Stimulated activated CD4-positive, alpha-beta T cell treated with anti-CD3 and anti-CD28 coated beads, Interleukin-15, amount 100 ng/mL, for 1 hour (primary cell): ENCODE measurements at places on chromosomes 7 and 10.

DNA sequence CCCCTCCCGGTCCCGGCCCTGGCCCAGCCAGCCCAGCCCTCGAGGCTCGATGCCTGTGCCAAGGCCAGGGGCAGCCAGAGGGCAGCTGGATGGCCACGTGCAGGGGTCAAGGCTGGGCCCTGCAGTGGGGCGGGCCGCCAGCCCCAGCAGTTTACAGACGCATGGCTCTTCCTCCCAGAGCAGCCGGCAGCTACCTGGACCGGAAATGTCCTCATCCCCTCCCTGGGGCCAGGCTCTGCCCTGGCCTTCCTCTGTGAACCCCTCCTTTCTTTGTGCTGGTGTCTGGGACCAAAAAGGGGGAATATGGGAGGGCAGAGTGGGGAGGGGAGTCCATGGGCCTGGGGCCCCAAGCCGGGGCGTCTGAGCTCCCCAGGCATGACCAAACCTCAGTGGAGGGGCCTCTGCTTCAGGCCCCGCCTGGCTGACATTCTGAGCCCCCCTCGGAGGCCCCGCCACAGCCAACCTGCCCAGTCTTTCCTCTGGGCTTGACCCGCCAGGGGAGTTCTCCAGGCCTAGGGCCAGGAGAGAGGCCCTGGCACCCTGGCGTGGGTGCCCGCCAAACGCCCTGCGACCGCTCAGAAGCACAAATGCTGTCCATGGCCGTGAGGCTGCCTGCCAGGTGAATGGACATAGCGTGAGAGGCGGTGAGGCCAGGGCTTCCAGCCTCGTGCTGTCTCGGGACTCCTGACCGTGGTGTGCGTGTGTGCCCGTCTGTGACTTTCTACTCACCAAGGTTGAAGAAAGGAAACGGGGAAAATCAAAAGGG lies 24.7 kb upstream of the AMZ1 start:
- no peak for DNase-seq

DNA sequence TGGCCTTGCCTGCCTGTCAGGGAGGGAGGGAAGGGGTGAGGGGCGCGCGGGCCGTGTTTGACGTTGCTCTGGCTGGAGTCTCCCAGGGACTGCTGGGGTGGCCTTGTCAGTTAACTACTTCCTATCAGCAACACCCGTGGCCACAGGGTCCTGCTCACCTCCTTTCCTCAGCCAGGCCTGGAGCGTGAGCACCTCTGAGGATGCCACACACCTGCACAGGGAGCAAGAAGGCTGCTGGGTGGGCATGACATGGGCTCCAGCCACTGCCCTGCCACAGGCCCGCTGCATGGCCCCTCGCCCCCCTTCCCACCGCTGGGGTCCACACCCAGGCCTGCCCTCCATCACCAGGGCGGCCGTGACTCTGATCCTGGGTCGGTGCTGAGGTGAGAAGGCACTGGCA lies 212.4 kb downstream of the ELFN1 start:
- no peak for DNase-seq

DNA sequence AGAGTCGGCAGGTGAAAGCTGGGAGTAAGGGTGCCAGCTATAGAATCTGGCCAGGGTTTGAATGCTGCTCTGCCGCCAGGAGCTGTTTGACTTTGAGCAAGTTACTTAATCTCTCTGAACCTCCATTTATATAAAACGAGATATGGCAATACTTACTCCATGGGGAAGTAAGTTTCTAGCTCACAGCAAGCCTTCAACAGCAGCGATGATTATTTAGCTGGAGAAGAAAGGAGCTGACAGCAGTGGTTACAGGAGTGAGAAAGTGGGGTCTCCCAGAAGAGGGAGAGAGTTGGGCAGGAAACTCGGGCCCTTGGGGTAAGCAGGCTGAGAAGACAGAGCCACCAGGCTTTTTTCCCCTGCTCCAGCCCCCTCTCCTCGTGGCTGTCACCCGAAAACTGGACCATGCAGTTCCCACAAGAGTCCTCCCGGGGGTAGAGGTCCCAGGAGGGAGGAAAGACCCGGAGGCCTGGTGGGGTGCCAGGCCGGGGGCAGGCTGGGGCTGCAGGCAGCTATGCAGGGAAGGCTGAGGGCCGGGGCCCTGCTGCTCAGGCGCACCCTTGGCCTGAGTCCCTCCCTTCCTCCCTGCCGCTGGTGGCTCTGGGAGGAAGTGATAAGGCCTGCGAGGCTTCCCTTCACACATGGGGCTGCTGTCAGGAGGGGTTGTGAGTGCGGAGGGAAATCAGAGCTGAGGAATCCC lies 3.5 kb downstream of the NOS3 start:
- no peak for DNase-seq

- DNase-seq: no peak
These were observed 526.6 kb downstream of the ZNF33B start for GRCh38 chr10:42111661-42112330.

DNA sequence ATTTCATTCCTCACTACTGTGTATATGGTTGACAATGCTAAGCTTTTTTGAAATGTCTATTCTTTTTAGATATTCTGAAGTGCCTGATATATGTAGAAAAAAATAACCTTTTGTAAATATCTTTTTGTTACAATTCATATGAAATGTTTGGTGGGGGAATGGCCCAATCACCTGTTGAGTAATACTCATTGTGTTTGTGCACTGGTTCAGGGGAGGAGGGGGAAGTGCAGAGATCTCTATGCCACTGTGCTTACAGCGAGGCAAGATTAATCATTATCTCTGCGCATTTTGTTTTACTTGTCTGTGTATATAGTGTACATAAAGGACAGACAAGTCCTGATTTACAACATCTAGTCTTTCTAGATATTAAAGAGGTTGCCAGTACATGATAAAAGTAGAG lies 25.2 kb downstream of the NUP42 start:
- no peak for DNase-seq

DNA sequence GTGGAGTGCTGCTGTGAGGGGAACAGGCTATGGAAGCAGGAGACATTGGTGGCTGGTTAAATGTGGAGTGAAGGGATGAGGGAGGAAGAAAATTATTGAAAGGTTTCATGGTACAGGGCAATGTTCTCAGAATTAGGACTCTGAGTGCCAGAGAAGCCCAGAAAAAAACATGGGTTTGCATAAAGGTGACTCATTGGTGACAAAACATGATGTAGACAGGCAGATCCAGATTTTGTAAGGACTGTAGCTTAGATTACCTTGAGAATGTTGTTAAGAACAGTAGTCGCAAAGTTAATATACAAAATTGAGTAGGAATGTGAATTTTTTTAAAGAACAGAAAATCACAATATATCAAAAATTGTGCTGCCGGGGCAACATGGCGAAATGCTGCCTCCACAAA lies 134.9 kb upstream of the ZNF438 start:
- no peak for DNase-seq
